Cortex of kidney (tissue), 1 donor: ENCODE measurements at places on chromosomes 5 and 9.

DNA sequence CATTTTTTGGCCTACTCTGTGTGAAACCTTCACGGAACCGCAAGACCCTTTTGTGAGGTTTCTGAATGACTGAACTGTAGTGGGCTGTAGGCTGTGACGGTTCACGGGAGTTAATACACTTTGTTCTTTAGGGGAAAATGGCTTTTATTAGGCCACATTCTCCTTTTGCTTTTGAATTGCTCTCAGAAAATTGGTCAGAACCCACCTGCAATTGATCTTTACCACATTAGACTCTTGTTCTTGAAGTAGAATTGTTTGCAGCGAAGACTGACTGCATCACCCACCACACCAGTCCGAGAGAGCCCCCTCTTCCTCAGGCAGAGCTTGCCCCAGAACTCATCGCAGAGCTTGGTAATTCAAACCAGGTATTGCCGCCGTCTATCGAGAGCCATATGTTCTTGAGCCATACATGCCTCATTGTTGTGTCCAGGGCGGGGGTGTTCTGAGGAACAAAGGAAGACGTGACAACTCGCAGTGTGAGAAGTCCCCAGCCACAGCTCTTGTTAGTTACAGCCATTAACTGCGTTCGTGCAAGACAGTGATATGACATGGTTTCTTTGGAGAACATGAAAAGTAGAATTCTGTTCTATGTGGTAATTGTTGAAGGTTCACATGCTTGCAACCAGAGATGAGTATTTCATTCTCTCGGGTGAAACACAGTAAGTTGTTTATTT, 166.4 kb upstream of the OTULINL start:
- no peak for DNase-seq

GRCh38 chr9:130513078-130513477, 66.3 kb upstream of the FUBP3 start:
- no peak for DNase-seq

DNA sequence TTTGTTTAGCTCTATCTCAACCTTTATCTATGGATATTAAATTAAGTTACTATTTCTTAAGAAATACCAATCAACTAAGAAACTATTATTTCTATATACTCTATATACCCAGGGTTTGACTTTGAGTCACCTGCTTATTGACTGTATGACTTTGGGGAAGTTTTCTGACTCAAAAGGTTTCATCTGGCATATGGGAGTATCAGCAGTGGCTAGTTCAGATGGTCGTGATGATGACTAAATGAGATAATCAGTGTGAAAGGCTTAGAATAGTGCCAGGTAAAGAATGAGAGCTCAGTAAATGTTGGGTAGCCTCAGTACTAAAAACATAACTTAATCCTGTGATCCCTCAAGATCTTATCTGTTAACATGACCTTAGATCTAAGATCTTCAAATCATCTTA, 179.7 kb upstream of the ISL1 start:
- no peak for DNase-seq

DNA sequence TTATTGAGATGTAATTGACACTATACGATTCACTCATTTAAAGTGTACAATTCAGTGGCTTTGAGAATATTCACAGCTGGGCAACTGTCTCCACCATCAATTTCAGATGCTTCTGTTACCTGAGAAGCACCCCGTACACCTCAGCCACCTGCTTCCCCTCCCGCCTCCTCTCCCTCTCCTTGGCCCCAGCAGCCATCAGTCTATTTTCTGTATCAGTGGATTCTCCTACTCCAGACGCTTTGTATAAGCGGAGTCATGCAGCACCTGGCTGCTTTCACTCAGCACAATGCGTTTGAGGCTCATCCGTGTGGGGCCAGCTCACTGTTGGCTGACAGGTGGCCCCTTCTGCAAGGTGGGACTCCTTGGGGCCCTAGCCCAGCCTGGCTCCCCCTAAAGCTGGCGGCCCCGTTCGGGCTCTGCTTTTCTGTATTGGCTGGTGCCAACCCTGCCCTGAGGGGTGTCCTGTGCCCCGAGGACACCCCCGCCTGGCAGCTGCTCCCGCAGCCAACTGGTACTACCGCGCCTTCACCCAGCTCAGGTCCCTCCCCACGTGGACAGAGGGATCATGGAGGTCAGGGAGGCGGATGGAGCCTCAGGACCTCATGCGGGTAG, 124.4 kb upstream of the COL5A1 start:
- no peak for DNase-seq

GRCh38 chr9:30075451-30076199, 2308.8 kb upstream of the ACO1 start:
- no peak for DNase-seq

- no peak for DNase-seq
Measured at GRCh38 chr9:93300175-93300572, 116.2 kb downstream of the WNK2 start.

- DNase-seq, result no peak
Measured at GRCh38 chr9:128457207-128457606, 1.4 kb downstream of the ODF2 start.

DNA sequence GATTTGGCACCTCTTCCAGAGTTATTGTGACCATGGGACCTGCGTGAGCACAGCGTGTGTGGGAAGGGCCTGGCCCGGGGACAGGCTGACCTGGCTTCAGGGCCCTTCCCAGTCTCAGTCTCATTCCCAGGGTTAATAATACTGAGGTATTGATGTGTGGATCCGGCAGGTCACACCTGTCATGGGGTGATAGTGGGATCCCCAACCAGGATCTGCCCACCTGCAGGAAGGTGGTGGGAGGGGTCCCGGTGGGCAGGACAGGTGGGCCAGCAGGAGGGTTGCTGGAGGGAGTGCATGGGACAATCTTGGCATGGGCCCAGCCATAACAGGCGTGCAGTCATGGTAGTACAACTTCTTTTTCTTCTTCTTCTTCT, 55.4 kb downstream of the COL15A1 start:
- DNase-seq, result no peak

GRCh38 chr9:125931211-125931610, 184.0 kb downstream of the PBX3 start:
- DNase-seq, result no peak

- no peak for DNase-seq
Measured at GRCh38 chr5:106086352-106086751, 1584.4 kb downstream of the EFNA5 start.

DNA sequence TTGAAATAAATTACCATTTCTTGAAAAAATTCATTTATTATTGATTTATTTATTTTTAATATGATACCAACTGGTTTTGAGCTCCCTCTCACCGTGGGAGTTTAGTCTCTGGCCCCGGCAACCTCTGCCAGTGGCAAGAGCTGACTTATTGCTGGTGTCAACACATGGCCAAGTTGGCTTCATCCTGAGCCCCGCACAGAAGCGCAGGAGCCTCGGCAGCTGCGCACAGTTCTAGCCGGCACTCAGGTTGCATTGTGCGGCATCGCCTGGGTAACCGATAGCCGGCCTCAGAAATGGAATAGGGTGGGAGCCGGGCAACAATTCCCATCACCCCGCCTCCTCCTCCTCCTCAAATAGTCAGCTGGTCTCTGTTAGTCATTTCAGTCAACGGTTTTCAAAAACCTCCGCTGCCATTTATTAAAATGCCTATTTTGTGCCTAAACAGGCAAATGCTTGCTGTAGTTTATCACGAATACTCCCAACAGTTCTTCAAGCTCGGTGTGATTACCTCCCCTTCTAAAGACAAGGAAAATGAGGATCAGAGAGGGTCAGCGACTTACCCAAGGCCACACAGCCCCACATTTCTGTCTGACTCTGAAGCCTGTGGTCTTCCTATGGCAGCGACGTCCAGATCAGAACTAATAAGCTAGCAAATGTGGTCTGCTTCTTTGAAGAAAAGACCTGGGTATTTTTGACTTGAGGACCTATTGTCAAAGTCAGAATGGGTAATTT, 15.7 kb upstream of the MSX2 start:
- no peak for DNase-seq

DNA sequence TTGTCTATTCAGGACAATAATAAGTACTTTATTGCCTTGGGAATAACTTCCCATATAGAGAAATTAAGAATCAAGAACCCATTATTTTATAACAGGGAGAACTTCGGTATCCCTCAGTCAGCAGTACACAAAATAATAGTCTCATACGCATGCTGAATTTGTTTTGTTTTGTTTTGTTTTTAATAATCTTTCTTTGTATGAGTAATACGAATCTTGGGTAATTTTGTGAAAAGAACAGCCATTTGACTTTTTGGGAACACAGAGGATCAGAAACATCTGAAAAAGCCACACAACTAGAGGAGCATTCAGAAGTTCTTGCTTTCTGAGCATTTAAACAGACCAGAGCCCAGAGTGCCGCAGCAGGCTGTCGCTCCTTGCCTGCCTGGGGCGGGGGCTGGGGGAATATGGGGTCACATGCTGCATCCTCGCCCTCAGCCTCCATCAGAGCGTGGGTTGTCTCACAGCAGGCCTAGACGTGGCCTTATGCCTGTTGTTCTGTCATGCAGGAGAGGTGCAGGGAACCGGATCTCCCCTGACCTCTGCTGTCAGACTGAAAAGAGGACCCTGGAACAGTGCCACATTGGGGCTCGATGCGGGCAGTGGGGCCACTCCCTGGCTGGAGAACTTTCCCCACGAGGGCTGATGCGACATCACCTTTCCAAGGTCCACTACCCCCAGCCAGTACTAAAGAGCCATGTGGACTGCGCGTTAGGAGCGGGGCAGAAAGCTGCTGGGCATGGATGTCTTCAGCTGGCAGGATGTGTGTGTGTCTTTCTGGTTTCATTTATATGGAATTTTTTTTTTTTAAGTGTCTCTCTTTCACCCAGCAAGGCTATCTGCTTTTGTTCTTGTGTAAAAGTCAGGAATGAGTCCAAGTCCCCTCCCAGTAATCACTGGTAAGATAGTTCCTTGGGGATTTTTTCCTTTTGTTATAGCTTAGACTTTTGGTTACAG, 133.4 kb upstream of the OTULINL start:
- DNase-seq, result no peak

DNA sequence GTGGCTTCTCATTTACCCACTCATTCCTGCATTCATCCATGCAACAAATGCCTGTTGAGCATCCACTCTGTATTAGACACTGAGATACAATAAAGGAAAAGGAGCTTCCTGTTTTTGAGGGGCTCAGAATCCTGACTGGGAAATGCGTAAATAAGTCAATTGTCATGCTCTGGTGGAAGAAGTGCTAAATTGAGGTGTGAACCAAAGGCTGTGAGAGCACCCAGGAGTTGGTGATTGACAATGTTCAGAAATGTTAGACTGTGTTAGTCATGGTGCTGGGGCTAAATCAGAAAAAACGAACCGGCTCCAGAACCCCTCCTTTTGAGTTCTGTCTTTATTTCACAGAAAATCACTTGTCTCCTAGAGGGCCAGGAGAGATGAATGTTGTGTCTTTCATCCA, 558.6 kb upstream of the SGCD start:
- DNase-seq, result no peak

DNA sequence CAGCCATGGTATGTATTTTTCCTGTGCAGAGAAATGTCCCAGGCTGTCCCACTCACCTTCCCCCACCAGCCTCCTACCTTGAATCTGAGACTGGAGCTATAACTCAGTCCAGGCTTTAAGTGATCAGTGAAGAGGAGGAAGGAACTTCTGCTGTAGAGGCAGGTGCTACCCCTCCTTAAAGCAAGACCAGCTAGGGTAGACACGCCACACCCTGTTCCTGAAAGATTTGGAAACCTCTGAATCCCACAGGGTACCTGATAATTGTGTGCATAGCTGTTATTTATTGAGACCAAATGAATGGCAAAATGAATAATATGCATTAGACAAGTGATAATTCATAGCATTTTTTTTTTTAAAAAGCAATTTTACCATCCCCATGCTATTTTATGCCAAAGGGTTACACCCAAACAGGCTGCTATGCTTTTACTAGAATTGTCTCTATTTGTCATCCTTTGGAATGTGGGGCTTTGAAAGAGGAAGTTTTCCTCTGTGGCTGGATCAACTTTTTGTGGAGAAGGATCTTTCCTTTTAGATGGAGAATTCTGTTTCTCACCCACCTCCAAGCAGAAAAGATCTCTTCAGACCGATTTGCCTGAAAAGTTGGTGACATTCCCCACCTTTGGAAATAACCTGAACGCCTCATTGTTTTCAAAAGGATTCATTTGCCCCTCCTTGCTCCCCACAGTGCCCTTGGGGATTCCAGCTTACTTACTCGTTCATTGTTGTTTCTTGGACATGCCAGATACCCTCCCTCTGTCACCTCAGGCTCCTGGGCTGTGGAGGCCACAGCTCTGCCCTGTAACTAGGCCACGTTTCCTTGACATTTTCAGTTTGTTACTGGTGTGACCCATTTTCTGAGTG, 248.7 kb downstream of the NR3C1 start:
- no peak for DNase-seq

DNA sequence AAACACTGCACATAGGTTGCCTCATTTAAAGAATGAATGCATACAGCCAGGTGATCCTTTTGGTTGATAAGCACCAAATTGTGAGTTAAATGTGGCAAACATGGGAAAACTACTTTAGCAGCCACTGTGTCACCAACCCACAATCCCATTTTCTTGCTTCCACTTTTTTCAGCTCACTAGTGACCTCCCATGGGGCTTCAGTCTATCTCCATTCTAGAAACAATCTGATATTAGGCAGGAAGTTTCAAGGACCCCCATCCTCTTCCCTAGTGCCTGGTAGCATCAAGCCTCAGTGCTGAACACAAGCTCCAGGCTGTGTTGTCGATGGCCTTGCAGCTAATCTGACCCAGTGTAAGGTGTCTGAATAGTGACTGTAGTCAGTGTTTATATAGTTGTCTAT, 66.2 kb downstream of the PLPPR1 start:
- no peak for DNase-seq

DNA sequence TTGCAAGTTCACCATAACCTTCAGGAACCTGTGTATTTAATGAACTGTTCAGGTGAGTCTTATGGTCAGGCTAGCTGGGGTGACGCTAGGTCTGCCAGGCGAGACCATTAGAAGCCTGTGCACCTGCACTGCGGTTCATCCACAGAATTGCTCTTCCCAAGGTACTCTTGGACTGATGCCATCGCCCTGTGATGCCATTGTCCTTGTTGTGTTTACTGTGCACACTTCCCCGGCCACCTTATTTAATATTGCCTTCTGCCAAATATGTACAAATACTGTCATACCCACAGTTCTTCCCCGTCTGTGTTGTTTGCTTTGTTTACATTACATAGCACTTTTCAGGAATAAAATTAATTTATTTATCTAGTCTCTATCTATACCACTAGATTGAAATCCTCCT, 66.3 kb downstream of the RCL1 start:
- DNase-seq, result no peak

- DNase-seq, result no peak
Measured at GRCh38 chr5:67140413-67140812, 56.2 kb downstream of the CD180 start.

DNA sequence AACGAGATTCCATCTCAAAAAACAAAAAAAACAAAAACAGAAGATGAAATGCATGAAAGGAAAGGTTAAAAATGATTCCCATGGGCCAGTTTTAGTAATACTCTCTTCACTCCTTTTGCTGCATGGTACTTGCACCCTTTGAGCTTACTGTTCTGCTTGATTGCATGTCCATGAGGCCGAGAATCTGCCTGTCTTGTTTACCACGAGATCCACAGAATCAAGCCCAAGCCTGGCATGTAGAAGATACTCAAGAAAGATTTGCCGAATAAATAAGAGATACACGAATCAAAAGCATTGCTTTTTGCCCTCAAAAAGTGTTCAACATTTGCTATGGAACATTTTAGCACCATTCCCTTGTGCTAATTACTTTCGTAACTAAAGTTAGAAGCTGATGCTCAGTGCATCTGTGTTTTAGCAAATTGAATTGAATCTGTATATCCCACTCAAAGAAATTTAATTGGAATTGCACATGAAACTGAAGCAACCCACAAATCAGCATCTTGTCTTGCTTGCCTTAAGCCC, 1.1 kb downstream of the FAXDC2 start:
- DNase-seq, result no peak
